ENCODE measurements at places on chromosomes 4 and X.

GRCh38 chrX:54085666-54086065 lies 41.4 kb upstream of the PHF8 start:
- no peak for DNase-seq

- DNase-seq, result no peak
Measured at GRCh38 chr4:42078184-42078801, 74.2 kb downstream of the BEND4 start.

DNA sequence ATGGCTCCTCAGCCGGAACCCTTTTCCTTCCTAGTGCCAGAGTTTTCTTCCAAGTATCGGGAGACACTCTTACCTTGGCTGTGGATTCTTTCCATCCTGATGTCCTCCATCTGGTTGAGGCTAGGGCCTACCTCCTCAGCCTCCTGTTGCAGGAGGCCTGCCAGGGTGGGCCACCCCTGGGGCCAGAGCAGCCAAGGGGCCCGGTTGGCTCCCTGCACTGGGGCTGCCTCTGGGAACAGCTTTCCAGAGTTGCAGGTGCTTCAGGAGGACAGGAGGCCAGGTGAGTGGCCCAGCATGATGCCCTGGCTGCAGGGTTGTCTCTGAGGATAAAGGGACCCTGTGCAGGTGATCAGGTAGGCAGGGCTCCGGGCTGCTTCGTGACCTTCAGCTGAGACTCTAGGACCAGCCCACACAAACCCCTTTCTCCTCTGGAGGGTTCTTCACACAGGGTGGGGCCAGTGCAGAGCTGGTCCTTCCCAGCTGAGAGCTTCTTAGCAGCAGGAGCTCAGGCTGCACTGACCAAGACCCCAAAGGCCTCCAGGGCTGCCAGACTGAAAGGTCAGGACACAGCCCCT lies 5.3 kb upstream of the GPR78 start:
- DNase-seq, result no peak

GRCh38 chrX:117636826-117637225 lies 479.8 kb downstream of the KLHL13 start:
- DNase-seq, result no peak

DNA sequence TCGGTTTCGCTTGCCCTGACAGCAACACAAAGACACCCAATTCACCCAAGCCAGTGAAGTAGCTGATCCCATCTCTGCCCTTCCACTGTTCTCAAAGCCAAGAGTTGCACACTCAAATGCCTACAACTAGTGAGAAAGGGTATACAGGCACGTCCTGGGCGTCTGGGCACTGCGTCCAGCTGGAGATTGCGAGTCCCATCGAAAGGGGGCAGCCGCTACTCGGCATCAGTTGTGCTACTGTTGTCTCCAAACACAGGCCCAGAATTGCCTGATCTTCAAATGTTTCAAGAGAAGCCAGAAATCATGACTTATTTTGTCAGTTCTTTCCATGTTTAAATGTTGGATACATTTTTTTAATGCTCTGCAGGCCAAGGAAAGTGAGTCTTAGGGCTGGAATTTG lies 487.8 kb downstream of the BCOR start:
- no peak for DNase-seq
